ENCODE measurements at places on chromosomes 7 and 10.

- no peak for DNase-seq
Measured at GRCh38 chr10:43076876-43077420, at the start of gene RET. RET (plus strand) TSS chr10:43077069; CDS start chr10:43077259, 190 bp downstream.

GRCh38 chr7:5436003-5436678, 12.5 kb upstream of the TNRC18 start:
- no peak for DNase-seq

DNA sequence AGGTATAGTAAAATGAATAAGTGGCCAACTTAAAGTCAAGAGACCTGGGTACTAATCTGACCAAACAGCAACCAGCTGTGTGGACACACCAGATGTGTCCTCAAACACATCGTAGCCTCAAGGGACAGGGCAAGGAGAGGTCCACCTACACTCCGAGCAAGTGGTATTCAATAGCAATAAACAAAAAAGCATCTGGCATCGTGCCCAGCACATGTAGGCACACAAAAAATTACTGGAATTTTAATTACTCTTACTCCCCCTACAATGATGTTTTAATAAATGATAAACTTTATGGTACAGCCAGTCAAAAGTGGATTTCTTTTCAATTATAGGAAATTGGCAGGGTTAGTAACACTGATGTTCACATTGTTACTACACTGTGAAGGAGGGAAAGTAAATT, 3.5 kb upstream of the RGS10 start:
- no peak for DNase-seq

DNA sequence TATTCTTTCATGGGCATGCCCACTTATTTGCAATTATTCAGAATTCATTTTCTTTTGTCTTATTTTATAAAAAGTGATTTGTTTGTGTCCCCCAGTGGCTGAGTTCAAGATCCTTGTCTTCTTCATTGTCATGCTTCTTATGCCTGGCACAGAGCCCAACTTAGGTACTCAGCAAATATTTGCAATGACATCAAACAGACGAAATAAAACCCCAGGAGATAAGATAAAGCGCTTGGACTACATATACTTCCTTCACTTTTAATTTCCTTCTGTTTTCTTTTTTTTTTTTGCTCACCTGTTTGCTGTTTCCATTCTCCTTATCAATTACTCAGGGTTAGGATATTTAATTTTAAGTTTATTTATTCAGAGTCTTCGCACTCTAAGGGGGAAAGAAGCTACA, 225.0 kb downstream of the SDHAF3 start:
- no peak for DNase-seq

DNA sequence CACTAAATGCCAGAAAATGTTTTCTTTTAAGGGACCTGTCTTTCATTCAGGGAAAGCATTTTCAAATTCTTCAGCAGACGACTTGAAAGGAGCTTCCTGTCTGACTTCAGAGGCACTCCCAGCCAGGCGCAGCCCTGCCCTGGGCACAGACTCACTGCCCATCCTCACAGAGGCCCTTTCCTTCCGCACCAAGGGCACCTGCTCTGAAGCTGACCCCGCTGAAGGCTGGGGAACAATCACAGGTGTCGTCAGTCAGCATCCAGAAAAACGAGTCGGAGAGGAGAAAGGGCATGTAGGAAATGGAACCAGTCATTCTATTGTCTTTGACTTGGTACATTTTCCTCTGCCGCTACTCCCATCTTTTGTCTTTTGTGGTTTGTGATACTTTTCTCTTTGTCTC, 125.3 kb upstream of the PARD3 start:
- no peak for DNase-seq

- DNase-seq = no peak
Measured at GRCh38 chr10:340646-341045, 205.4 kb downstream of the ZMYND11 start.

- no peak for DNase-seq
Measured at GRCh38 chr10:128528781-128529180, 402.6 kb upstream of the MKI67 start.

DNA sequence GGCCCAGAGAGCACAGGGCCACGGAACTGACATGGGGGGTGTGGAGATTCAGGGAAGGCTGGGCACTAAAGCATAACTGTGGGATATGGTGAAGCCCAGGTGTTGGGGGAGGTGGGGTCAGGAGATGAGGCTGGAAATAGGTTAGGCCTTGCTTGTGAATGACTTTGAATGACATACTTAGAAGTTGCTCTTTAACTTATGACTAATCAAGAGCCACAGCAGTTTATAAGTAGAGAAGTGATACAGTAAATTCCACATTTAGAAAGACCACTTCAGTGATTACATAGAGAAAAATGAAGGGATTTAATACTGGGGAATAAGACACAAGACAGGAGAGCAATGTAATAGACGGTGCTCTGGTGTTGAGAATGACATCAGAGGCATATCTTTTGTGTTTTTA, 120.8 kb upstream of the SEC61G start:
- no peak for DNase-seq

DNA sequence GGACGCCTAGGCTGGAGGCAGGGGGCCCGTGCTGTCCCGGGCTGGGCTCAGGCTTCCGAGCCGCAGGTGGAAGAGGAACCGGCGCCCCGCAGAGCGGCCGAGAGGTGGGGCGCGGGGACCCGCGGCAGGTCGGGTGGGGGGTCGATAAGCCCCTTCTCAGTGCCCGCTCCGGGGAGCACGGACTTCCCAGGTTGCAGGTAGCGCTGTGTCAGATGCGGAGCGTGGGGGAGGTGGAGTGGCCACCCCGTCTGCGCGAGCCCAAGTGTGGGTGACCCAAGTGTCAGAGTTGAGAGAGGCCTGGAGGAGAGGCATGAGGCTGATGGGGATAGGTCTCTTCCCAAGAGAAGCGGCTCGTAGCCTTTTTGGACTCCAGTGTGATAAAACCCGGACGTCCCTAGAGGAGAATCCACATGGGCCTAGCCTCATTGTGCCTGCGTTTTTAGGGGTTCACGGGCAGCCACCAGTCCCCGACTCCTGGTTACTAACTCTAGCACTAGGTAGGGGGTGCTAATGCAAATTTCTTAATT, 580 bp downstream of the EEPD1 start:
- no peak for DNase-seq

- DNase-seq = no peak
Measured at GRCh38 chr10:58219875-58220274, 47.8 kb downstream of the IPMK start.

GRCh38 chr10:110471566-110472139, 26.1 kb upstream of the DUSP5 start:
- DNase-seq = no peak

GRCh38 chr7:98322331-98323270, 41.1 kb downstream of the BRI3 start:
- DNase-seq = no peak

GRCh38 chr10:61941202-61941681, 39.7 kb downstream of the ARID5B start:
- DNase-seq = no peak

DNA sequence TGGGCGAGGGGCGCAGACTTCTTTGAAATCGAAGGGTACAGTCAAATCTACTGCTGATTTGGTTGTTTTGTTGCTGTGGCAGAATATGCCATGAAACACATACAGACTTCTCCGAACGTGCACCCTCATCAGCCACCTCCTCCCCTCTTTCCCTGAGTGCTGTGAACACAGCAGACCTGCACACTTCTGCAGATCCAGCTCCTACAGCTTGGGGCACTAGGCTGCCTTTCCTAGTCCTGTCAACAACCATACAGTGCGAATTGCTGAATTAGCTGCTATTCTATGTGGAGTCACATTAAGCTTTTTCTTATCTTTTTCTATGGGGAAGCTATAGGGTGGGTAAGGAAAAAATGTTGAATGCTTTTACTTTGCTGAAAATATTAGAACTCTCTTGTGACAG, 57.5 kb downstream of the COL17A1 start:
- no peak for DNase-seq

DNA sequence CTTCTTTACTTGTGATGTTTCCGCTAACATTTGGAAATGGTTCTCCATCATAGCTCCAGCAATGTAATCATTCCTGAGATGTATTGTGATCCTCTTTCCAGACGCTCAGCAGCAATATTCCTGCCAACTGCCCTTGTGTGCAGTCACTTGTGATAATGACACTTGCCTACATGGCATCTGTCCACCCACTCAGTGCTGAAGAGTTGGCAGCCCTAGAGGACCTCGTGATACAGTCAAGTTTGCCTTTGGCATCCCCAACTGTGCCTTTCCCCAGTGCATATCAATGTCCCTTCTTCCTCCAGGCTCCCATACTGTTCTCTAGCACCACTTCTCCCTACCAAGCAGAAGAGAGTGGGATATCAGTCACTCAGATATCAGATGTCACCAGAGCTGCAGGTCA, 64.9 kb downstream of the MYOF start:
- no peak for DNase-seq

DNA sequence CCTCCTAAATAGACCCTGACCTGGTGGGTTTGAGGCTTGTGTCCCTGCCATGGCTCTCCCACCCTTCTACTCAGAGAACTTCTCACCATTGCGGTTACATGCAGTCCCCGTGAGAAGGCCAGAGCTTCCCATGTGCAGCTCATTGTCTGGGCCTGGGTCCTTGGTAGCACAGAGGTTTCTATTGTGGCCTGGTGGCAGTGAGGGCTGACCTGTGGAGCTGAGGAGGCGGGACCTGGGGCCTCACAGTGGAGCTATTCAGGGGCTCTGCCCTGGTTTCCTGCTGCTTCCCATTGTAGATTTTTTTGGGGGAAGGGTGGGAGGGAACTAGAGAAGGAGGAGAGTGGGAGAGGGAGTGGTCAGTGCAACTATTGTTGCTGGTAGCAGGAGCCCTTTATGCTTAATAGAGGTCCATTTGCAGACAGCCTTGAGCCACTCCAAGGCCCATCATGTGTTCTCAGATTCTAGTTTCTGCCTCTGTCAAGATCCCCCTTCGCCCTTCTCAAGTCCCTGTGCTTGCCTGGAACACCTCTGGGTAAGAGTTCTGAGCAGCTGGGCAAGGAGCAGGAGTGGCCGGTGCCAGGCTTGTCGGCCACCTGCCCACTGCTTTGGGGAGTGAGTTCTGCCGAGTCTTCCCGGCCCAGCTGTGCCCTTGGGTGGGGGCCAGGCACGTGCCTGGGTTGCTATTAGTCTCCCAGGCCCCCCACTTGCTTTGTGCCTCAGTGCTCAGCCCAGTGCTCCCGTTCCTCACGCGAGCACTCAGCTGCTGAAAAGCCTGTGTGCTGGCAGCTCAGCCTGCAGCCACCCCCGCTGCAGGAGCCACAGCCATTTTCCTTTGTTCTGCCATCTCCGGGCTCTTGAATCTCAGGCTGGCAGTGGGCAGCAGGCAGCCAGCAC, 10.7 kb downstream of the TSPAN14 start:
- no peak for DNase-seq

GRCh38 chr10:24207781-24208611, 942 bp upstream of the KIAA1217 start:
- DNase-seq = no peak

GRCh38 chr7:117014099-117014656, 60.9 kb downstream of the ST7 start:
- DNase-seq = no peak

DNA sequence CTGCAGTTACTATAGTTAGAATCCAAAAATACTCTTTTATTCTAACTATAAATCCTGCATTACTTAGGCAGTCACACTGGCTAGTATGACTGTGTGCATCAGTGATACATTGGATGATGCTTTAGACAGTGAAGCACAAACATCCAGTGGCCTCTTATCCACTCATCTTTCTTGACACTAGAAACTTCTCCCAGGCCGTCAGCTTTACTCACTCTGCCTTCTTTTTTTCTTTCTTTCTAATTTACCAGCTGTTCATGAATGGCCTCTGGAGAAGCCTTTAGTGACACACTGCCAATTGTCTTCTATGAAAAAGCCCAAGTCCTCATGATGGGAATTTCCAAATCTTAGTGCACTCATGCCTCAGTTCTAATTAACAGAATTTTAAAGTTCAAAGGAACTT, 26.2 kb upstream of the C10orf90 start:
- no peak for DNase-seq

DNA sequence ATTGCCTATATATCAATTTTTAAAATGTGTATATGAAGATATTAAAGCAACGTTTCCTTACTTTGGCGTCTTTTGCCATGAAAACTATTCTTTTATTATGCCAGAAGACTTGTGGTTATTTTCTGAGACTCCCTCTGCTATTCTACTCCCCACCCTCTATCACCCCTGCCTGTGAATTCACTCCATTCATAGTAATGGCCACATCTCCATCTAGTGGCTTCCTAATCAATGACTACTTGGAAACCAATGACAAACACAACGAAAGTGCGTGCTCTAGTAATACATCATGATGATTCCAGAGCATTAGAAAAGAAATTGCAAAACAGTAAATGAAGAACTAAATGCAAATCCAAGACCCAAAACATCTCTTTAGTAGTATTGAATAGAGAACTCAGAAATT, 186.7 kb upstream of the HGF start:
- no peak for DNase-seq

DNA sequence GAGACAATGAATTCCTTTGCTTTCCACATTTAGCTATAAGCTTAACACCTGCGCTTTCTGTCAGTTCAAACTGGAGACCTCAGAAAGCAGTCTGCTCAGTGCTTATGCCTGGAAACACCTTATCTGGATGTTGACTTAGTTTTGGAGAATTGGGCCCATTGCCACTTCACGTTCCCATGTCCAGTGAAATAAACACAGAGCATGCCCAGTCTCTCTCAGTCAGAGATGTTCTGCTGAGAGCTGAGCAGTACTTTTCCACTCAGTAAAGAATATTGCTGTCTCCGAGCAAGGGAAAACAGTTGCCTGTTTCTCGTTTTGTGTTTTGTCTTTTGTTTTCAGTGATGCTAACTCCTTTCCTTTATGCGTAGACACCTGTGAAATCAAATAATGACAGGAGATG, 83.2 kb upstream of the PRR15 start:
- DNase-seq = no peak

- DNase-seq = peak; percentile 27
Measured at GRCh38 chr10:7410301-7410861, 453 bp downstream of the SFMBT2 start.

GRCh38 chr10:123102673-123103072, 33.1 kb upstream of the HMX3 start:
- DNase-seq = no peak

DNA sequence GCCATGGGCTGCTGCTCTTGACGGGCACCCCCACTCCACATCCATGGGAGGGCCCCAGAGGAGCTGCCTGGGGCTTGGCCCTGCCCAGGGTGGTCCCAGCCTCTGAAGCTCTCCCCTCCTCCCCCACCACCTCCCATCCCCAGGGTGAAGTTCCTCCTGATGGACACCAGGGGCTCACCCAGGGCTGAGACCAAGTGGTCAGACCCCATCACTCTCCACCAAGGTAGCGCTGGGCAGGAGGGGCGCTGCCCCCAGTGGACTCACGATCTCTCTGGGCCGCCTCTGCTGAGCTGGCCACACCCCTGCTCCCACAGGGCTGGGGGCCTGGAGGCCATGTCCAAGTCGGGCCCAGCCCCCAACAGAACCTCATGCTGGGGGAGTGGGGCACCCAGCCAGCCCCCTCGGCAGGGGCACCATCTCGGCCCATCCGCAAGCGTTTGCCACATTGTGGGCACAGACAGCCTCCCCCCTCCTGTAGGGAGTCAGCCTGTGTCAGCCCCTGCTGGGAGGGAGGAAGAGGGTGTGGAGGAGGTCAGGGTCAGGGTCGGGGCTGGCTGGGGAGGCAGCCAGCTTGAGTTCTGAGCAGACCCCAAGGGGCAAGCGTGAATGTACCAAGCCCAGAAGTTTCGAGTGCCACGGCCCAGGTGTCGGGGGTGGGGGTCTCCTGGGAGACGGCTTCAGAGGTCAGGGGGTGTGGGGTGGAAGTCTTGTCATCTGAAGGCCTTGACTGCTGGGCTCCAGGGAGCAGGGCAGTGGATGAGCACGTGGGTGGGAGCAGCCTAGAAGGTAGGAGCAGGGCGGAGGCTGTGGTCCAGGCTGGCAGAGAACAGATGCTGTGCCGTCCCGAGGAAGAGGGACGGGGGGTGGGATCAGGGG, 2.8 kb downstream of the UPK3B start:
- DNase-seq = no peak

GRCh38 chr7:144653449-144653848, 182.4 kb downstream of the TPK1 start:
- DNase-seq = no peak
